Activated naive CD8-positive, alpha-beta T cell treated with anti-CD3 and anti-CD28 coated beads, Interleukin-2, amount 50 U/mL, for 24 hours (primary cell): ENCODE measurements at places on chromosomes 5 and 9.

DNA sequence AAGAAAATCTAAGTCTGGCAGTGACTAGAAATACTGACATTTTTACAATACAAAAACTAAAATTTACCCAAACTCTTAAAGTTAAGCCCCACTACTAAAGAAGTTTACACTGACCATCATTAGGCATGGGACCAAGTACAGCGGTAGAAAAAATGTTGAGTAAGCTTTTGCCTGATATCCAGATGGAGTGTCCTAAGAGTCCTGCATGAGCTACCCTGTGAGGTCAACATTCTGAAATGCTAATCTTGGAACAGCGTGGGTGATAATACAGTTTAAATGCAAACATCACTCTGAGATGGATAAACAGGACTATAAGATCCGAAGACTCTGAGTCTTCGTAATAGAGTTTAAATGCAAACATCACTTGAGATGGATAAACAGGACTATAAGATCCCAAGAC, 189.7 kb downstream of the DCP2 start:
- no peak overlapping the region for H3K27ac ChIP-seq
- H3K36me3 ChIP-seq: no peaks in the 10 kb centered on the region
- no peak overlapping the region for H3K4me3 ChIP-seq
- no peak for DNase-seq
- peaks cover 2% of the 10 kb centered on the region for H3K27me3 ChIP-seq

GRCh38 chr5:139204196-139204595, 6.0 kb upstream of the SIL1 start:
- no peak for DNase-seq
- H3K4me3 ChIP-seq: no peak overlapping the region
- no peaks in the 10 kb centered on the region for H3K27me3 ChIP-seq

- no peak overlapping the region for H3K27ac ChIP-seq
- H3K36me3 ChIP-seq: no peaks in the 10 kb centered on the region
- no peaks in the 10 kb centered on the region for H3K4me1 ChIP-seq
- no peak for DNase-seq
These were observed 470.7 kb upstream of the BRINP1 start for GRCh38 chr9:119839888-119840287.

DNA sequence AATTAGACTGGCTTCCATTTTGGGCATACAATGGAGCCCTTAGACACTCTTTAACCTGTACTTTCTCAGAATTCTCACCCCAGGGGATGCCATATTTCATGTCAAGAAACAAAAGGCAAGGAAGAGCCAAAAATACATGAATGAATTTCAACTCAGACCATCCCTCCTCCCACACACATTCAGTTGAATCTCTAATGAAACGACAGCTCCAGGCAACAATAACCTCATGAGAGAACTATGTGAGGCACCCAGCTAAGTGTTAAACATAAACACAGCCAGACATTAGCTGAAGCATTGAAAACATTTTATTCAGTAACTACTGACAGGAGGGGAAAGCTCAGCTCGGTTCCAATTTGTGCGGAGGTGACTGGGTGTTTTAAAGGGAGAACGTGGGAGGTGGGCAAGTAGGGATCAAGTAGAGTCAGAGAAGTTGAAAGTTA, 1359.1 kb upstream of the CDH9 start:
- no peaks in the 10 kb centered on the region for H3K4me1 ChIP-seq
- no peak for DNase-seq
- no peaks in the 10 kb centered on the region for H3K36me3 ChIP-seq

GRCh38 chr5:123700624-123701287, 188.8 kb downstream of the CSNK1G3 start:
- no peak overlapping the region for H3K4me3 ChIP-seq
- no peaks in the 10 kb centered on the region for H3K4me1 ChIP-seq
- no peak overlapping the region for H3K27ac ChIP-seq
- DNase-seq: no peak
